Small intestine (tissue), 16 donors: ENCODE measurements at places on chromosomes 11 and 22. TPM values are rescaled to one million over a fixed set of nuclear protein-coding genes. Genes with fewer than 3 reads are reported as not detected.

- H3K27me3 ChIP-seq = no peaks in the 10 kb centered on the region
- H3K27ac ChIP-seq = no peak overlapping the region
- H3K4me1 ChIP-seq = no peaks in the 10 kb centered on the region
These were observed 1052.0 kb downstream of the TBC1D22A start for GRCh38 chr22:47814474-47814873.

ZNF215 gene
- 7.1 TPM for polyA plus RNA-seq

DNA sequence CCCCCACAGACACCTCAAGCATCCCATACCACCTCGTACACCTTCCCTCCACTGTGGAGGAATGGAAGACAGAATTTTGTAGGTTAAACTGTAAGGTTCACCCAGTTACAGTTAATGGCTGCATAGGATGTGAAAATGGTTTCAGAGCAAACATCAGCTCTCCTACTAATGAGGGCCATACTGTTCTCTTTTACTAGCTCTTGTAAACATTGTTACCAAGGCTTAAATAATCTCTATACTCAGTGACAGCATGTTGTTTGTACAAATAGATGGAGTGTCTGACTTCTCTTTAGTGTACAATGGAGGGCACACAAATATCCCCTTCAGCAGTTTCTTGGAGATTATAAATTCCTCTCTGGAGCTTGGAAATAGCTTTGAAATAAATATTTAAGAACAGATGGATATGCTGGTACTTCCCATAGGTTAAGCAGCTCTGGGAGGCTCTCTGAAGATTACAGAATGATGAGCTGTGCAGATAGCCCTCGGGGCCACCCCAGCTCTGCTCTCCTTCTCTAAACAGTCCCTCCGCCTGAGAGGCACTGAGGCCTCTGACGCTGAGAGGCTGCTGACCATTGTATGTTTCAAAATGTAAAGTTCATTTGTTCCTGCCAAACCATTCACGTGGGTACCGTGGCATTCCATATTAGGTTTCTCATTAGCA is 25.7 kb downstream of the TTC12 start:
- no peak overlapping the region for H3K4me3 ChIP-seq
- H3K4me1 ChIP-seq = no peaks in the 10 kb centered on the region
- peaks cover 32% of the 10 kb centered on the region for H3K36me3 ChIP-seq
- H3K27me3 ChIP-seq = no peaks in the 10 kb centered on the region
- no peak overlapping the region for H3K27ac ChIP-seq

DNA sequence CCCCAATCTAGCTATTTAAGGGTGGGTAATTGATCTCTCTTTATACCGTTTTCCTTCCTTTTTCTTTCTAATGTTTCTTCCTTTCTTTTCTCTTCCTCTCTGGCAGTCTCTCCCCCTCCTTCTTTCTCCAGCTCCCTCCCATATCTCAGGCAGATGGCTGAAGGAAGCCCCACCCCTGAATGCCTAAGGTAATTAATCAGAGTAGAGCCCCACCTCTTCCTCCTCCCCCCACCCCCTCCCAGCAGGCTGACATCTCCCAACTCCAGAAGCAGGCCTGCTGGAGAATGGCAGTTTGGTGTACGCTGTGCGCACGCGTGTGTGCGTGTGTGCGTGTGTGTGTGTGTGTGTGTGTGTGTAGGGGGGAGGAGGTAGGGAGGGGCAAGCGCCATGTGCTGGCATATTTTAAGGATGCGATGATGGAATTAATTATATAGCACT is 122.6 kb downstream of the APOL5 start:
- peak overlapping the region; percentile 80 for H3K4me3 ChIP-seq
- peak; percentile 96 for DNase-seq
- no peaks in the 10 kb centered on the region for H3K27me3 ChIP-seq
- peaks cover 10% of the 10 kb centered on the region for H3K4me1 ChIP-seq
- H3K27ac ChIP-seq = peak overlapping the region; percentile 82

DNA sequence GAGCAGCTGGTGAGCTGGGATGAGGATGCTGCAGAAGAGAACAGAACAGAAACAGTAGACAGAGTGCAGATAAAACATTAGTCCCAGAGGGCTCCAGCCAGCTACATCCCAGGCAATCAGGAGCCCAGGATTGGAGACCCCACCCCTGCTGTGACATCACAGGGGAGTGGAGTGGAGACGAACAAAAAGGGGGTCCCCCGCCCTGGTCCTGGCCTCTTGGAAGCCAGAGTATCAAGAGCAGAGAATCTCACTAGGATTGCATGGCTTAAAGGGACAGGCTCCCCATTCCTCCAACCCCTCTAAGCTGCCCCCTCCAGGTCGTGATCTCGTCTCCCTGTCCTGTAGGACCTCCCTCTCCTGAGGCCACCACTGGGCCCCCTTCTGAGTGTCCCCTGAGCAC is at the start of gene P2RX3:
Gene P2RX3, plus strand, starts transcription at position 211 of the 400 bp plus-strand sequence. CDS start 199 bp downstream, outside the sequence.
- no peak for DNase-seq
- no peaks in the 10 kb centered on the region for H3K27me3 ChIP-seq
- no peak within 1 kb of the TSS for H3K4me3 ChIP-seq
- peaks cover 8% of the 10 kb centered on the region for H3K4me1 ChIP-seq

MMP10 gene
- polyA plus RNA-seq = 0.37 TPM

PNPLA5 gene
- not detected for polyA plus RNA-seq

DNA sequence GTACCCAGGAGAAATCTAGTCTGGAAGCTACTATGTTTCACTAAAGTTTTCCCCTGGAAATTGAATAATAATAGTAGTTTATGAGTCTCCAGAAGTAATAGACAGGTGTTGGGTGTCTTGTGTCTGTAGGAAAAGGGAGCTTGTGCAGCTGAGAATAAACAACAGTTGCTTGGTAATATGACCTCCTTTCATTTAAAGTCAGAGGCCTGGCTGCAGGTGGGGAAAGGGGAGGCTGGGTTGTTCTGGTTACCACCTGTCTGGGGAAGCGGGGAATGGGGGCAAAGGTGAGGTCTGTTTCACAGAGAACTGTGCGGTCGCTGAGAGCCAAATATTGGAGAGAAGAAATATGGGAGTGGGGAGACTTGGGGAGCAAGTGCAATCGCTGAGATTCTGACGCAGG is 3.3 kb upstream of the GRAMD1B start:
- H3K4me1 ChIP-seq = peaks cover 7% of the 10 kb centered on the region
- H3K27ac ChIP-seq = no peak overlapping the region
- peak; percentile 53 for DNase-seq
- no peaks in the 10 kb centered on the region for H3K27me3 ChIP-seq

- no peak for DNase-seq
- H3K27ac ChIP-seq = no peak overlapping the region
- no peaks in the 10 kb centered on the region for H3K27me3 ChIP-seq
- no peak overlapping the region for H3K4me3 ChIP-seq
- no peaks in the 10 kb centered on the region for H3K36me3 ChIP-seq
These were observed 77.2 kb upstream of the AKIP1 start for GRCh38 chr11:8833568-8834315.

GRIA4 gene
- polyA plus RNA-seq = 0.34 TPM

DNA sequence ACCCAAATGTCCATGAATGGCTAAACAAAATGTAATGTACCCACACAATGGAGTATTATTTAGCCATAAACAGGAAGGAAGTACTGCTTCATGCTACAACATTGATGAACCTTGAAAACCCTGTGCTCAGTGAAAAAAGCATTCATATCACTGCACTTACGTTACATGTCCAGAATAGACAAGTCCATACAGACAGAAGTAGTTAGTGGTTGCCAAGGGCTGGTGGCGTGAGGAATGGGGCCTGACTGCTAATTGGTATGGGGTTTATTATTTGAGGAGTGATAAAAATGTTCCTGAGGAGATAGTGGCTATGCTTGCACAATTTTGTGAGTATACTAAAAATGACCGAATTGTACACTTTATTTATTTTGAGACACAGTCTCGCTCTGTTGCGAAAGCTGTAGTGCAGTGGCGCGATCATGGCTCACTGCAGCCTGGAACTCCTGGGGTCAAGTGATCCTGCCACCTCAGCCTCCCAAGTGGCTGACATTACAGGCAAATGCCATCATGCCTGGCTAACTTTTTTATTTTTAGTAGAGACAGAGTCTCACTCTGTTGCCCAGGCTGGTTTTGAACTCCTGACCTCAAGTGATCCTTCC is 7.7 kb upstream of the SYVN1 start:
- H3K36me3 ChIP-seq = no peaks in the 10 kb centered on the region
- H3K4me3 ChIP-seq = no peak overlapping the region
- H3K4me1 ChIP-seq = no peaks in the 10 kb centered on the region
- H3K27ac ChIP-seq = no peak overlapping the region
- no peaks in the 10 kb centered on the region for H3K27me3 ChIP-seq

ELMOD1 gene
- 0.18 TPM for polyA plus RNA-seq

FAM227A gene
- polyA plus RNA-seq = not detected

DNA sequence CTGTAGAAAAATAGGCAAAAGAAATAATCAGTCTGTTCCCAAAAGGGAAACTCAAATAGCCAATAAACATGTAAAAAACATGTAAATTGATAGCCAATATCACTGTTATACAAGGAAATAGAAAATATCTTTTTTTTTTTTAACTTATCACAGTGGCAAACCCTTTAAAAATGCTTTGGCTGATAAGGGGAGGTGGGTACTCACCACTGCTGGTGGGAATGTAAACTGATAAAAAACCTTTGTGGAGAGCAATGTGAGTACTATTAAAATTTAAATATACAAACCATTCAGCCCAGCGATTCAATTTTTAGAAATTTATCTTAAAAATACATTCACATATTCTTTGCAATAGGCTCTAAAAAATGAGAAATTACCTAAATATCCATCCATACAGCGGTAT is 3.6 kb downstream of the RPUSD4 start:
- DNase-seq = no peak
- H3K4me3 ChIP-seq = no peak overlapping the region
- H3K36me3 ChIP-seq = peaks cover 8% of the 10 kb centered on the region
- no peaks in the 10 kb centered on the region for H3K27me3 ChIP-seq
- H3K27ac ChIP-seq = no peak overlapping the region

DNA sequence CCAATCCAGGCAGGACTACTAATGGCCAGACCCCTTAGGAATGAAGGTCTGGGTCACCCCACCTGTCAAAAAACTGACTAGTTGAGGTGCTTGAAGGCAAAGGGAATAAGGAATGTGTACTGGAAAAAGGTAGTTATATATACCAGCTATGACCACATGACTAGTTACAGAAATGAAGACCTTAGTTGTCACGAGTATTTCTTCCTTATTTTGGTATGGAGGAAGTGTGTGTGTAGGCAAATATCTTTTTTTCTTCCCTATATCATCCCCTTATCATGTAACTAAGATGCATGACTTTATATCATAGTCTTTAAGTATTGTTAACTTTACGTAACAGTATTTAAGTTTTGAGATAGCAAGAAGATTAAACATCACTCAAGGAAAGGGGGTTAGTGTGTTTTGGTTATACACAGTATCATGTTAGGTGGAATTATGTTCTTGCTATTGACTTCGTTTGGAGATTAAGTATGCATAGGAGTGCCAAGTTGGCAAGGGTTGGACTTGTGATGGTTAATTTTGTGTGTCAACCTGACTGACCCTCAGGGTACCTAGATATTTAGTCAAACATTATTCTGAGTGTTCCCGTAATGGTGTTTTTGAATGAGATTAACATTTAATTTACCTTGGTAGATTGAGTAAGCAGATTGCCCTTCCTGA is 38.2 kb upstream of the NARS2 start:
- no peaks in the 10 kb centered on the region for H3K36me3 ChIP-seq
- no peak overlapping the region for H3K27ac ChIP-seq
- H3K4me3 ChIP-seq = no peak overlapping the region

- H3K36me3 ChIP-seq = no peaks in the 10 kb centered on the region
These were observed 791 bp downstream of the GDPD4 start for GRCh38 chr11:77300695-77301094.

SPON1 gene
- 11.4 TPM for polyA plus RNA-seq

DNA sequence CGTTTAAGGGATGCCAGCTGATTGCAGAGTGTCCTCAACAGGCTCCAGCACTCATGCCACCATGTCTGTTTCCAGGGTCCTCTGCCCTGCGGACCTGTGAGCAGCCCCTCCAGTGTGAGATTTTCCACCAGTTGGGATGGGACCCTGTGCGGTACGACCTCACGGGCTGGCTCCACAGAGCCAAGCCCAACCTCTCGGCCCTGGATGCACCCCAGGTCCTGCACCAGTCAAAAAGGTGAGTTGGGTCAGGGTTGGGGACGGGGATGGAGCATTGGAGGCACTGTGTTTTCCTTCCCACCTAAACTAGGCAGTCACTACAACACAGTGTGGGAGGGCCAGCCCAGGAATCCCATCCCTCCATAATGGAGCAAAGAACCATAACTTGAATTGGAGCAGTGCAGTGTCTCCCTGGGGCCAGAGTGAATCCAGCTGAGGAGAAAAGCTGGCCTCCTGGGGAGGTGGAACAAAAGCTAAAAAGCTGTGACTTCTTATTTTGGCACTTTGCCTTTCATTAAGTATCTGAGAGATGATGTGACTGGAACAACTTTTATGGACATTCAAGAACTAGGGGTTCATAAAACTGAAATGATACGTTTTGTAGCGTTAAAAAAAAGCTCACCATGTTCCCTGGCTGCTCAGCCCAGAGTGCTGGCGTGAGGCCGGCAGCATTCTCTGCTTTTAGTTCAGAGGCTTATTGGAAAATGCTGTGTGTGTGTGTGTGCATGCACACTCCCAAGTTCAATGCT is 101.8 kb downstream of the MYO18B start:
- no peak overlapping the region for H3K27ac ChIP-seq
- no peaks in the 10 kb centered on the region for H3K4me1 ChIP-seq
- H3K36me3 ChIP-seq = no peaks in the 10 kb centered on the region
- H3K4me3 ChIP-seq = no peak overlapping the region
- no peaks in the 10 kb centered on the region for H3K27me3 ChIP-seq

PATE2 gene
- not detected for polyA plus RNA-seq

GRCh38 chr11:133388975-133389568 is 143.2 kb downstream of the OPCML start:
- no peak overlapping the region for H3K4me3 ChIP-seq
- no peak overlapping the region for H3K27ac ChIP-seq
- no peaks in the 10 kb centered on the region for H3K36me3 ChIP-seq
- H3K27me3 ChIP-seq = no peaks in the 10 kb centered on the region
- peaks cover 1% of the 10 kb centered on the region for H3K4me1 ChIP-seq

KRTAP5-8 gene
- polyA plus RNA-seq = 0.16 TPM

TEX12 gene
- polyA plus RNA-seq = not detected

- peaks cover 5% of the 10 kb centered on the region for H3K4me1 ChIP-seq
- H3K4me3 ChIP-seq = no peak overlapping the region
- H3K36me3 ChIP-seq = no peaks in the 10 kb centered on the region
These were observed 80.1 kb downstream of the MICAL3 start for GRCh38 chr22:17944256-17944655.

DNA sequence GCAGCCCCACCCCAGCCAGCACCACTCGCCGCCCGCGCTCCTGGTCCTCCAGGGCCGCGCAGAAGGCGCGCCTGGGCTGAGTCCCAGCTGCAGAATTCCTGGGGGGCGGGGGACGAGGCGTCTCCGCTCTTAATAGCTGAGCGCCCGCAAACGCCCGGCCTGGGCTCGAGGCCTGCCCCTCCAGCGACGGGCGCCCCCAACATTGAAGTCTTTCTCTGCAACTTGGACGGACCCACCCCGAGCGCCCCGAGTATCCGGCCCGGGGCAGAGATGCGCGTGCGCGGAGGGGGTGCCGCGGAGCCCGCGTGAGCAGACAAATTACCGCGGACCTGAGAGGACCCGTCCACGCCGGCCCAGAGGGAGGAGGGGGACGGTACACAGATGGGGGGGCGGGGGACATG is 6.7 kb upstream of the SYT7 start:
- peaks cover 2% of the 10 kb centered on the region for H3K4me1 ChIP-seq
- no peaks in the 10 kb centered on the region for H3K36me3 ChIP-seq
